ENCODE measurements at places on chromosomes 16 and 17.

GRCh38 chr16:53770641-53771040 lies 66.7 kb downstream of the FTO start:
- no peak for DNase-seq

DNA sequence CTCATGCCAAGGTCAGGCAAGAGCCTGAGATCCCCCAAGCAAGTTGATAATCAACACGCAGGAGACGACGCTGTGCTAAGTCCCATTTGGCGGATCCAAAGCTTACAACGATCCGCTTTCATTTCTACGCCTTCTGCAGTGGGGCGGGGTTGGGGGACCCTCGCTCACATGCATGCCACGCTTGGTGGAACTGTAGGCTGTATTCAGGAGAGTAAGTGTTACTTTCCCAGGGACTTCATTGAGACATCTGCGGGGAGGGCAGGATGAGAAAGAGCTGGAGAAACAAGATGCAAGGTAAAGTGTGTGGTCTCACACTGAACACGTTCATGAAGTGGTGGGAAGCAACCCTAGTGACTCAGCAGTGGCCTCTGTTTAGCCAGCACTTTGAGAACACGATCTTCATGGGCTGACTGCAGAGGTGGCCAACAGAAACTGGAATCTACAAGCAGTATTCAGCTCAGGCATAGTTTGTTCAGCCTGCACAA lies 100.5 kb downstream of the XYLT1 start:
- DNase-seq, result no peak

GRCh38 chr16:1076801-1077576 lies 4.4 kb downstream of the SSTR5 start:
- DNase-seq, result no peak

DNA sequence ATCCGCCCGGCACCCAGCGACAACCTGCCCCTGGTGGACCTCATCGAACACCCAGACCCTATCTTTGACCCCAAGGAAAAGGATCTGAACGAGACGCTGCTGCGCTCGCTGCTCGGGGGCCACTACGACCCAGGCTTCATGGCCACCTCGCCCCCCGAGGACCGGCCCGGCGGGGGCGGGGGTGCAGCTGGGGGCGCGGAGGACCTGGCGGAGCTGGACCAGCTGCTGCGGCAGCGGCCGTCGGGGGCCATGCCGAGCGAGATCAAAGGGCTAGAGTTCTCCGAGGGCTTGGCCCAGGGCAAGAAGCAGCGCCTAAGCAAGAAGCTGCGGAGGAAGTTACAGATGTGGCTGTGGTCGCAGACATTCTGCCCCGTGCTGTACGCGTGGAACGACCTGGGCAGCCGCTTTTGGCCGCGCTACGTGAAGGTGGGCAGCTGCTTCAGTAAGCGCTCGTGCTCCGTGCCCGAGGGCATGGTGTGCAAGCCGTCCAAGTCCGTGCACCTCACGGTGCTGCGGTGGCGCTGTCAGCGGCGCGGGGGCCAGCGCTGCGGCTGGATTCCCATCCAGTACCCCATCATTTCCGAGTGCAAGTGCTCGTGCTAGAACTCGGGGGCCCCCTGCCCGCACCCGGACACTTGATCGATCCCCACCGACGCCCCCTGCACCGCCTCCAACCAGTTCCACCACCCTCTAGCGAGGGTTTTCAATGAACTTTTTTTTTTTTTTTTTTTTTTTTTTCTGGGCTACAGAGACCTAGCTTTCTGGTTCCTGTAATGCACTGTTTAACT lies 1.0 kb downstream of the NOG start:
- no peak for DNase-seq

DNA sequence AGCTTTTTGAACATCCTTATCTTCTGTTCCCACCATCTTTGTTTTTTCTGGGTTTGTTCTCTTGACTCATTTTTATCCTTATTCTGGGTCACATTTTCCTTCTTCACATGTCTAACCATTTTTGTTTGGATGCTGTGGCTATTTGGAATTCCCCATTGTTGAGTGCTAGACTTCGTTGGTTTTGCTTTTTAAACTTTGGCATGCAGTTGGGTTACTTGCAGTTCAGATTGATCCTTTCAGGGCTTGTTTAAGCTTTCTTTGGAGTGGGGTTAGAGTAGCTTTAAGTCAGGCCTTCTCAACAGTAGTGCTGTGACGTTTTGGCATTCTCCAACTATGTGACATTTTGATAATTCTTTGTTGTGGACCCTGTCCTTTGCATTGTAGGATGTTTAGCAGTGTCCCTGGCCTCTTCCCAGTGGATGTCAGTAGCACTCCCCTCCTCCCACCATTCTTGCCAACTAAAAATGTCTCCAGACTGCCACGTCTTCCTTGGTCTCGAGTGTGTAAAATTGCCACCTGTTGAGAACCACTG lies 21.1 kb downstream of the PRMT7 start:
- no peak for DNase-seq

DNA sequence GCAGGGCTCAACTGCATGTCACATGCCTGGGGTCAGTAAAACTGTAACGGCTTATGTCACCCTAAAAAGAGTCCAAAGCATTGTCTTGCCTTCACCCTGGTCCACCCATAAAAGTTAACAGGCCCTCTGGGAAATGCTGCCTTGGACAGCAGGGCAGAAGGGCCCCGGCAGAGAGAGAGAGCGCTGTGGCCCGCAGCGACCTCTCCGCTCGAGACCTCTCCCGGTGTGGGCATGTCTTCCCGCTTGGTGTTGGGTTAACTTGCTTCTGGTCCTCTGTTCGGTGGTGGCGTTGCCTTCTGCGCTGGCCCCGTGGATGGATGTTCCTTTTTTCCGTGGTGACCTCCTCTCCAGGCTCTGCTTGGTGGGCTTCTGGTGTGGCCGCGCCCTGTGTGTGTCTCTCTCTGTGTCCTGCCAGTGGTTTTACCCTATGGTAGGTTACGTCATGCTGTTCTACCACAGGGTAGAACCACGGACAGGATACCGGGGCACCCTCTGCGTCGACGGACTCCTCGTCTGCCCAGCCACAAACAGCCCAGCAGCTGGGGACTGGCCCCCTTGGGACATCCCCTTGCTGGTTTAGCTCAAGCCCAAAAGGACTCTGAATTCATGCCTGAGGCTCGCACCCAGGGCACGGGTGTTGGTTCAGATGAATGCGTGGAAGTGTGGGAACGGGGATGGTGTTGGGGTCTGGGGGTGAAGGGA lies 18.3 kb upstream of the CLEC18A start:
- DNase-seq, result no peak

- DNase-seq, result no peak
Measured at GRCh38 chr16:14378131-14378551, 251.9 kb downstream of the PARN start.

DNA sequence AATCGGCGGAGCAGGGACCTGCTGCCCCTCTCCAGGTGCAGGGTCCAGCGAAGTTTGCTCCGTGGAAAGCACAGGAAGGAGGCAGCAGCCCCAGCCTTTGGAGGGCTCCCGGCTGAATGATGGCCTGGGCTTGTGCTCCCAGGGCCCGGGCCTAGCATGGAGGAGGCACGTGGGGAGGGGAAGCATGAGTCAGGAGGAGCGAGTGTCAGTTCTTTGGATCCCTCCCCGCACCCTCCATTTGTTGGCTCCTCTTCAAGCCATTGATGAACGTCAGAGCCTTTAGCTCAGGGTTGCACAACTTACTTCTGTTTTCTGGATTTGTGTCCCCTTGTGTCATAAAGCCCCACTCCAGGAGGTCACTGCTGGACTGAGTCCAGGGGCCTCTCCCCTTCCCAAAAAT lies 25.8 kb downstream of the TTYH2 start:
- no peak for DNase-seq

GRCh38 chr16:54897930-54898329 lies 32.7 kb upstream of the IRX5 start:
- DNase-seq, result no peak

GRCh38 chr17:45749831-45750335 lies 34.2 kb upstream of the CRHR1 start:
- DNase-seq, result no peak

GRCh38 chr16:81457326-81458133 lies 12.9 kb downstream of the CMIP start:
- DNase-seq, result no peak

DNA sequence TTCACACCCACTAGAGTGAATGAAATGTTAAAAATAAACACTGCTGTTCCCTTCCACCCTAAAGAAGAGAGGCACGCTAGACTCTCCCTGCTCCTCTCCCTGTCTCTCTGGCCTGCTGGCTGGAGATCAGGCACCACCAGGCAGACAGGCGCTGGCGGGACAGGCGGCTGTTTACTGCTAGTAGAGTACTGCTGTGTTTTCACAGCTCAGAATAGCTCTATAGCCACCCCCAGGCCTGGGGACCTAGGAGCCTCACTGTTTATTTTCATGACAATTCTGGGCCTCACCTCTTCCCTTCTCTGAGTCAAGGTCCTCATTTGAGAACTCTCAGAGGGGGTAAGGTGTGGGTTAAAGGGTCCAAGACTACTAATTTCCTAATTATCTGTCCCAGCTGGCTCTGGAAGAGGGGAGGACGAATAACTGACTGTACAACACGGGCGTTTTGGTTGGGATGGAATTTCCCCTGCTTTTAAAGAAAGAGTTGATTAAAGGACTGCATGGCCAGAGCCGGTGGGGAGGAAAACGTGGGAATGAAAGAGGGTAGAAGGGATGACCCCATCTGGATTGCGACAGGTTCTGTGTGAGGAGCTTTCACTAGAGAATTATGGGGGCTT lies 9.0 kb upstream of the G6PC1 start:
- DNase-seq, result no peak

DNA sequence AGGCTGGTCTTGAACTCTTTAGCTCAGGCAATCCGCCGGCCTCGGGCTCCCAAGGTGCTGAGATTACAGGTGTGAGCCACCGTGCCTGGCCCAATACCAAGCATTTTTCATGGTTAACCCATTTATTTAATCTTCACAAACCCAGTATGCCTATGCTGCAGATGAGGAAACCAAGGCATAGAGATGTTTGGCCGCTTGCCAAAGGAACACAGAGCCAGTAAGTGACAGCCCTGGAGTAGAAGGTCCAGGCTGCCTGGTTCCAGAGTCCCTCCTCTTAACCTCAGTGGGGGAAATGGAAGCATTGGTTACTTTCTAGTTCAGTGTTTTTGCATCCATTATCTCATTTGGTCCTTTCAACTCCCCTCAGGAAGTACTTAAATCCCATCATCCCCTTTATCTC lies 15.3 kb upstream of the ARL5C start:
- DNase-seq, result no peak

DNA sequence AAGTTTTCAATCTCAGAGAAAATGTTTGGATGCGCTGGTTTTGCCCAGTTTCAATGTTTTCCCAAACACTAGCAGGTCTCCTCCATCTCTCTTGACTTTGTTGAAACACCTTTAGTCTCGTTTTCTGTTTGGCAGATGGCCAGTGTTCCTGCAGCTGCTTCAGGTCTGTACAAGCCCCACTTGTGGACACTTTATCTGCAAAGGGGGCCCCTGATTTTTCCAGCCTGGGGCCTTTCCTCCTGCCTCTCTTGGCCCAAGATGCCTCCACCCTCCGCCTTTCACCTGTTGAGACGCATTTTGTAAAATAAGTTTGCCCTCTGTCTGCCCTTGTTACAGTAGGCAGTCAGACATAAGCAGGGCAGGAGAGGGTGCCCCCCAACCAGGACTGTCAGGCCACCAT lies 21.8 kb upstream of the PRM1 start:
- DNase-seq, result no peak

- DNase-seq, result no peak
Measured at GRCh38 chr17:57097832-57098421, 12.9 kb downstream of the AKAP1 start.

DNA sequence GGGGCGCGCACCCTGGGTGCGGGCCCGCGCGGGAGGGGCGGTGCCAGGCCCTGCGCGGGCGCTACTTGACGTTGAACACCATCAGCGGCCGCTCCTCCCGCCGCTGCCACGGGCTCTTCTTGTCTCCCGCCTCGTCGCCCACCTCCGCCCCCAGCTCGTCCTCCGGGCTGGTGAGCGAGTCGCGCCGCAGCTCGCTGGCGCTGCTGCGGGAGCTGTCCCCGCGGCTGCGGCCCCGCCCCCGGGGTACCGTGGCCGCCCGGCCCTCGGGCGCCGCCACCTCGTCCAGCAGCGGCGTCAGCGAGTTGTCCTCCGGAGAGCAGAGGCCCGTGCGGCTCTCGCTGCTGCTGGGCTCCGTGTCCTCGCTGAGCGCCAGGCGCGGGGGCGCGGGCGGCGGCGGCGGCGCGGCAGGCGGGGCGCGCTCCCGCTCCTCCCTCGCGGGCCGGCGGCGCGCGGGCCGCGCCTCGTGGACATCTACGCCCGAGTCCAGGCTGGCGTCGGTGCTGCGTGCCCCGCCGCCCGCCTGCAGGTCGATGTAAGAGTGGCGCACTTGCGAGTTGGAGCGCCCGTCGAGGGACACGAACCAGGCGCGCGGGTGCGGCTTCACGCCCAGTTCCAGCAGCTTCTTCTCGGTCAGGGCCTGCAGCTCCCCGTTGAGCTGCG lies 8.7 kb downstream of the GRN start:
- DNase-seq, result no peak

GRCh38 chr16:70749681-70750601 lies 51.0 kb downstream of the VAC14 start:
- no peak for DNase-seq

GRCh38 chr17:3719265-3719664 lies 4.4 kb upstream of the HASPIN start:
- no peak for DNase-seq

DNA sequence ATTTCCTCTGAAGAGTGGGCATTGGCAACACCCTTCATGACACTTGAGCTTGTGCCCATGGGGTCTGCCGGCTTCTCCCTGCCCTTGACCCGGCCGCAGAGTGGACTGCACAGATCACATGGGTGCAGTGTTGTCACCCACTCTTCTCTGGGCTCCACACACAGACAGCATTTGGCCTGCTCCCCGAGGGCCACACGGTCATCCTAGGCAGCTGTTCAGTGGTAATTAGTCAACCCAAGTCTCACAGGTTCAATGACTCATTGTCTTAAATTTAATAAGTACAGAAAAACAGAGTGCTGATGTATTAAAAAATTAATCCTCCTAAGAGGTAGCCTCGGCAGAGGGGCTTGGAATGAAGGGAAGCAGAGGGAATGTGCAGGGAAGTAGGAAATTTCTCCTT lies 204.8 kb downstream of the MSI2 start:
- no peak for DNase-seq

DNA sequence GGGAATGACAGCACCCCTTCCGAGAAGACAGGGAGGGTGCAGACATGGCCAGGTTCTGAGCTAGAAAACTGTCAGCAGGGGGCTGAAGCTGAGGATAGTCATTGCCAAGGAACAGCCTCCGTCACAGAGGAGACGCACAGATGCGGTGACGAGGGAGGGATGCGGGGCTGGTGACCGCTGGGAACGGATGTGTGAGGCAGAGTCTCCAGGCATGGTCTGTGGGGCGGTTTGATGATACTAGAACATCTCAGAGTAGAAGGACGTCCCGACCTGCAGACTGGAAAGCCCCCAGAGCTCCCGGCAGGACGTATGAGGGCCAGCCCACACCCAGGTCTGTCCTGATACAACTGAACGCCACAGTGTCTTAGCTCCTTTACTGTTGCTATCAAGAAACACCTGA lies 1.8 kb upstream of the CSNK1D start:
- no peak for DNase-seq

Data from cortex of kidney (tissue), 1 donor.